ENCODE measurements at places on chromosomes 1 and 21. TPM values are rescaled to one million over a fixed set of nuclear protein-coding genes. Genes with fewer than 3 reads are reported as not detected.

TMEM240 gene
- total RNA-seq: 8.8 TPM

ZNF683 gene
- total RNA-seq: not detected

TBX19 gene
- total RNA-seq: 7.8 TPM

NPL gene
- 19.3 TPM for total RNA-seq

KIF2C gene
- 2.6 TPM for total RNA-seq

ZNF593OS gene
- not detected for total RNA-seq

ASCL5 gene
- total RNA-seq: not detected

SYT14 gene
- not detected for total RNA-seq

POMGNT1 gene
- total RNA-seq: 47.4 TPM

FAM3B gene
- 1.6 TPM for total RNA-seq

UBXN10 gene
- 4.9 TPM for total RNA-seq

CENPF gene
- 4.0 TPM for total RNA-seq
